ENCODE measurements at places on chromosomes 2 and 18. TPM values are rescaled to one million over a fixed set of nuclear protein-coding genes. Genes with fewer than 3 reads are reported as not detected.

DNA sequence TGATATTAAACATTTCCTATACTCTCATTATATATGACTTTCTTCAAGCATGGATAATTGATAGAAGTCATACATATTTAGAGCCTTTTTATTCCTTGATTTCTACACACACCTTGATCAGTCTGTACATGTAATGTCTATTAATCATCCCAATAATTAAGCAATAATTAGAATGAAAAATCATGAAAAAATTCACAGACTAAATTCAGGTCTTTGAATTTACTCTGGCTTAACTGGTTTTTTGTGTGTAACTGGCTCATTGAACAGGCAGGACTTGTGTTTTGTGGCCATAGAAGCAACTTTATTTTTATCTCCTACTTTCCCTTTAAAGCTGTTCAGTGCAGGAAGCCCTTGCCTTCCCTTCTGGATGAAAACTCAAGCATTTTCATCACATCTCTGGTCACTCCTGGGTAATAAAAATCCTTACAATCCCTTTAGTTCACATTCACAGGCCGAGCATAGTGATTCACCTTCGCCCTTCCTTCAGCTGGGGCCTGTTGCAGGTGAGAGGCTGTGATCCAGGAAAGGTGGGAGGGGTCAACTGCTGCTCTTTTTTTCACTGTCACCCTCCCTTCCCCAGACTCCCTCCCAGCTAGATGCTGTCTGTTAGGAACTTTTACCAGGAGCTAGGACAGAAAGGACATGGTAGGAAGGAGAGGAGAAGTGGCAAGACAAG is 58.0 kb upstream of the ITSN2 start:
- DNase-seq: no peak

- peak; percentile 50 for DNase-seq
Measured at GRCh38 chr2:237435844-237436587, 22.1 kb upstream of the COL6A3 start.

GRCh38 chr2:159797543-159798375 is at the start of gene CD302:
Gene CD302, minus strand, starts transcription at chr2:159798208. Its CDS starts 10 bp downstream, at chr2:159798198.
- peak; percentile 64 for DNase-seq

The PLGLB1 gene
- 1.4 TPM for total RNA-seq

The CENPA gene
- total RNA-seq: 7.8 TPM

The MRPL19 gene
- total RNA-seq: 22.7 TPM

The DNAJC5G gene
- total RNA-seq: 0.44 TPM

- no peak for DNase-seq
Measured at GRCh38 chr2:188199716-188200128, 92.0 kb upstream of the GULP1 start.
